ENCODE measurements at places on chromosomes 4 and X.

DNA sequence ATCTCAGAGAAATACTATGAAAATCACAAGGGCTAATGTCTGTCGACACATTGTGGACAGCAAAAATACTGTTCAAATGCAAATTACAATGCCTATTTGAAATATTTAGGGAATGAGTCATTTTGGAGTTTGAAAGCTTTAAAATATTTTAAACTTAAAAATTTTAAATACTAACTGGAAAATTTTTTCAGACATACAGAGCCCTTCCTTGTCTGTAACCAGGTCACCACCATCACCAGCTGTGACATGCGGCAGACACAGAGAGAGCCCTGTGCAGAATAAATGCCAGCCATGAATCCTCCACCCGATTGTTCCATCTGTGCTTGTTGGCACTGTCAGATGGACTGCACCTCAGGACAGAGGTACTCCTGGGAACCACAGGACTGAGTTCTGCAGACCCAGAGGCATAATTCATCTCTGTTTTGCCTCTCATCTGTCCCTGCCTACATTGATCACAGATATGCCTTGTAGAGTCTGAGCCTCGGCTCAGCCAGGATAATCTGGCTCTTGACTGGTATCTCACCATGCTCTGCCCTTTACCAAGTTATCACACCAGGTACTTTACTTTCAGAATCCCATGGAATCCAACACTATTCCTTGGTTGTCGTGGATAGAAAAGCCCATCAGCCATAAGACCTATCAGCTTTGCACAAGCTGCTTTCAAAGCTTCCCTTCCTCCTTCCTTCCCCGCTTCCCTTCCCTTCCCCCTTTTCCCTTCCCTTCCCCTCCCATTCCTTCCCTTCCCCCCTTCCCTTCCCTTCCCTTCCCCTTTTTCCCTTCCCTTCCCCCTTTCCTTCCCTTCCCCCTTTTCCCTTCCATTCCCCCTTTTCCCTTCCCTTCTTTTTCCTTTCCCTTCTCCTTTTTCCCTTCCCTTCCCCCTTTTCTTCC, 67.2 kb downstream of the TBC1D9 start:
- no peak for DNase-seq

DNA sequence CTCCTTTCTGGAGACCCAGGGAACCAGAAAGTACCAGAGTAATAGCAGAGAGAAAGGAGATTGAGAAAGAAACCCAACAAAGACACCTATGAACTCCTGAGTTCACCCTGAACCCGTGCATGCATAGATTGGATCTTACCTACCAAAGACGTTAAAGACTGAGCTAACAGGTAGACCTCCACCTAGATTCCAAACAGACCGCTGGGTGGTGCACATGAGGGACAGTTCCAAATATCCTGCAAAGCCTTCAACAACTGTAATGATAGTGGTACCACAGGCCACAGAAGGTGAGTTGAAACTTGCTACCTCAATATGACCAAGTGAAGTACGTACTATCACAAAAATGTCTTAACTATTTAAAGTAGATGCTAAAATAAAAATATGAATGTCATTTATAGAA, 34.0 kb upstream of the NR0B1 start:
- DNase-seq = no peak

DNA sequence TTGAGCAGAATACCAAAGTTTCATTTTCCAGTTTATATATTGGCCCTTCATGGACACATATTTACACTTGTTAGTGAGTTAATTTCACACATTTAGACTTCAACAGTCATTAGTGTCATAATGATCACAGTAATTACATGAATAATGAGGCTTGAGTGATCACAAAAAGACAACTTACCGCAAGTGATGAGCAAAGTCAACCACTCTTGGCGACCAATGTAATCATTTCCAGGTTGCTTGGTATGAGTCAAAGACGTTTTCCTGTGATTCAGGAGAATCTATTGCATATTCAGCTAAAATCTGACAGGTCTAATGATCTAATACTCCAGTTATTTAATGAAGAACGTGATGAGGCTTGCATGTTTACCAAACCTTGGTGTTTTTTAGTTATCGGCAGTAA, 407.9 kb upstream of the TENM3 start:
- no peak for DNase-seq

DNA sequence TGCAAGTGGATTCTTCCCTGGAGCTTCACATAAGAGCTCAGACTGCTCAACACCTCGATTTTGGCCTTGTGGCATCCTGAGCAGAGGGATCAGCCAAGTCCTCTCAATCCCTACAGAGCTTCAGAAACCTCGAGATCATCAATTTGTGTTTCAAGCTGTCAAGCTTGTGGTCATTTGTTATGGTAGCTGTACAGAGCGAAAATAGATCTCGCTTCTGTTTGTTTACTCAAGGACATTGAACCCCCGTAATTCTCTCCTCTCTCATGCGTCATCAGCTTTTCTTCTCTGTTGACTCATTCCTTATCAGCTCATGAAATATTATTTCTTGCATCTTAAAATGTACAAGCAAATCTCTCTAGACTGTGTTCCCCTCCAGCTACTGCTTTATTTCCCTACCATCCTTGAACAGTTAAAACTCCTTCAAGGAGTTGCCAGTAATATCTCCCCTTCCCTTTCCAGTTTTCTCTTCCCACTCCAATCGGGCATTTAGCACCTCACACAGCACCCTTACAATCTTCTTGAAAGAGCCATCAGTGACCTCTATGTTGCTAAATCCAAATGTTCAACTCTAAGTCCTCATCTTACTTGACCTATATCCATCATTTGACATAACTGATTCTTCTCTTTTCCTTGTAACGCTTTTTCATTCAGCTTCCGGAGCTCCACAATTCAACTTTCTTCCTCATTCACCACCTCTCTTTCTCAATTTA, 106.2 kb upstream of the FAT1 start:
- DNase-seq = no peak

GRCh38 chr4:105474099-105474518, 247 bp upstream of the PPA2 start:
- DNase-seq = peak; percentile 91

DNA sequence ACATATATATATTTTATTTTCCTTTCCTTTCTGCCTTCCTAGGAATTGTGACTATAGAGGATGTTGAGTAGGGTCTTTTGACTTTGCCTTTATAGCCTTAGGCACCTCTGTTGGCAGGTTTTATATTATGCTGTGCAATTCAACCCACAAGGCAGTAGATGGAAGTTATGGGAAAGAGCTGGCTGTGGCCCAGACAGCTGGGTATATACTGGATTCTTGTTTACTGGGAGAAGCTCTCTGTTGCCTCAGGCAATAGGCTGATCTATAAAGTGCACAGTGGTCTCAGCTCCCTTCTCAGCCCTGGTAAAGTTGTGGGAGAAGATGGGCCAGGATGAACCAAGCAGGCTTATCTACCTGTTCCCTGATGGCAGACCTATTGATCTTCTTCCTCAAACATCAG, 342.0 kb downstream of the GBA3 start:
- DNase-seq = no peak

GRCh38 chr4:140071806-140072205, 82.2 kb downstream of the MAML3 start:
- DNase-seq = no peak

DNA sequence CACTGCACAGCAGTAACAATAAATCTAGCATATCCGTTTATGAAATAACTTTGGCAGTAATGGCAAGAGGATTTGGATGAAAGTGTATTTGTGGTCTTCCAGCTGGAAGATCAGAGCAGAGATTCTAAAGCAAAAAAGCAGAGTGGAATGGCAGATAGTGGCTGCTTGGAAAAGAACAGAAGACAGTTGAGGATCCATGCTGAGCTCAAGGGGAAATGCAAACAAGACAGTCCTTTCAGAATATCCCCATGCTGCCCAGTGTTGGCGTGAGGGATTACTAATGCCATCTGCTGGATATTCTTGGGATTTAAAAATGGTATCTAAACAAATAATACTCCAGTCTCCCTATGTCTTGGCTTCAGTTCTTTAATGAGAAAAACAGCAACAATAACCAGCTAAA, 629.1 kb upstream of the ATOH1 start:
- DNase-seq = no peak

DNA sequence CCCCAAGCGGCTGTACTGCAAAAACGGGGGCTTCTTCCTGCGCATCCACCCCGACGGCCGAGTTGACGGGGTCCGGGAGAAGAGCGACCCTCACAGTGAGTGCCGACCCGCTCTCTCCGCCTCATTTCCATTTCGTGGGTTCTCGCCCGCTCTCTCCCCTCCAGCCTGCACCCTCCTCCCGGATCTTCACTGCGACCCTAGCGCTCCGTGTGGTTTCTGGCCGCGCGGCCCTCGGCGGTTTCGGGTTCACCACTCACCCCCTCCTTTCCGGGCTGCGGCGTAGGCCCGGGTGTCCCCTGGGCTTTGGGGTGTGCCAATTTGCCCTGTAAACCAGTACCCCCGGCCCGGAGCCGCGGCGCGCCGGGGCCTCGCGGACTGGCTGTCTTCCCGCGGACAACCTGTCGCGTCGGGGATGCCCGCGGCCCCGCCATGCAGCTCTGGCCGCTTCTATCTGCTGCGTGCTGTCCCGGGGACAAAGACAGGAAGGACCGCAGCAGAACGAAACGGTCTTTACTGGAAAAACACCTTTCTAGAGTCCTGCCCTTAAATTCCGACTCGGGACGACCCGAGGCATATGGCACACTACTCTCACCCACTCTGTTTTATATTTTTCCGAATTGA, 737 bp downstream of the FGF2 start:
- DNase-seq = peak; percentile 65

DNA sequence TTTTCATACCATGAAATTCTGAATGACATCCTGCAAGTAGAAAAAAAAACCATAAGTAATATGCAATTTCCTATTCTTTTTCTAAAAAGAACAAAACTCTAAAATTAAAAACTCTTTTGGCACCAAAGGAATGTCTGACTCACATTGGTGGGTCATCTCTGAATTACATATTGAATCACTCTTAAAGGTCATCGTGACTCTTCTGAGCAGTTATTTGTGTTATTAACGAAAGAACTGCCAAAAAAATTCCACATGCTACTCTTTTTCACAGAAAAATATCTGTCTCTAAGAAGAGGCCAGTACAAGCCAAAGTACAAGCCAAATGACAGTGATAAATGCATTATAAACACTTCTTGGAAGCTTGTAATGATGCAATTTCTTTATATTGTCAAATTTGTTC, 282.2 kb downstream of the GUCY2F start:
- DNase-seq = no peak

- DNase-seq = no peak
Observed at GRCh38 chr4:18075823-18076433, 54.4 kb upstream of the LCORL start.

DNA sequence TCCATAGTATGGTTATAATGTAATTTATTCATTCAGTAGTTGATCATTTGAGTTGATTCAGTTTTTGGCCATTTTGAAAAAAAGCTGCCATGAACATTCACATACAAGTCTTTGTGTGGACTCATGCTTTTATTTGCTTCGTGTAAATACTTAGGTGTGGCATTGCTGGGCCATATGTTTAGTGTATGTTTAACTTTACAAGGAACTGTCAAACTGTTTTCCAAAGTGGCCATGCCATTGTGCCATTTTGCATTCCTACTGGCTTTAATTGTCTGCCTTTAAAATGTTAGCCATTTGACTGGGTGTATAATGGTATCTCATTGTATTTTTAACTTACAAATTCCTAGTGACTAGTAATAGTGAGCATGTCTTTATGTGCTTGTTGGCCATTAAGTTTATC, 8.8 kb downstream of the MTM1 start:
- no peak for DNase-seq

DNA sequence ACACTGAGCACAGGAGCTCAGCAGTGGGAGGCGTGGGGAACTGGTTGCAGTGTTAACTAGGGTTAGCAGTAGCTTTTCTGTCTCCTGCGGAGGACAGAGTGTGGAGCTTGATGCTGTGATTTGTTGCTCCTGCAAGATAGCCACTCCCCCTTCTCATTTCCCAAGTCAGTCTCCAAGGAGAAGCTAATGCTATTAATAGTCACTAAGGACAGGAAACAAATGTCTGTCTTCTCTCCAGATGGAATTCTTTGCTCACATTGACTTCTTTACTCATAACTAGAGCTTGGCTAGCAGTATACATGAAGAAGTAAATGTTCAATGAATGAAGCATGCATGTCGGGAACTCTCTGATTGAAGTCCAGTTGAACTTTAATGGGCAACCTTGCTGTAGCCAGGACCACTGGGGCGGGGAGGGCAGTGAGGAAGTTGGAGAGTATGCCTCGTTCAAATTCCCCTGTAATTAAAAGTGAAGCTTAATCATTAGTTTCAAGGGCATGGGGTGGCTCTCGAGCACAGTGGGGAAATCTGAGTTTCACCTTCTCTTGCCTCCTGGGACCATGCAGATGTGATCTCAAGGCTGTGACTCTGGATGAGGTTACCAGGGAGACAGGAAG, 156.6 kb upstream of the SCML1 start:
- no peak for DNase-seq

DNA sequence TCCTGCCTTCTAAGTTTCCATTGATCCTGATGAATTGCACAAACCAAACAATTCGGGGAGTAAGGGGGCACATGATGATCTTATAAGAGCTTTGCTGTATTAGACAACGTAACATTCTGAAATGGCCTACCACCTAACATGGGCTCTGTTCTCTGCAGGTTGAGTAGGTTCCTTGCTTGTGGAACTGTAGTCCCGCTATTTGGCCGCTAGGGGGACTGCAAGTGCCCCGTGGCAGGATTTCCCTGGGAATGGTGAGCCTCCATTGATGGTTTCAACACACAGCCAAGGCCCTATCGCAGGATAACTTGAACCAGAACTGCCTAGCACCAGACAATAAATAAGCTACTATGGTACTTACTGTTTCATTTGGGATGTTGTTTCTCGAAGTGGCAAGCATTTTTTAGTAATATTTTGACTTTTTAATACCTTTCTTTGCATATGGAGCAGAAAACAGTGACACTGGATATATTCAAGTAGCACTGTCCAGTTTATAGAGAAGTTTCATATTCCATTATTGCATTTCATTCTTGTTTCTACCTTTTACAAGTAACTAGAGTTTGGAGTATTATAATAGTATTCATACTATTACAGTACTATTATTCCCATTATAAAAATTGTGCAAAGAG, 11.9 kb downstream of the AR start:
- DNase-seq = no peak

GRCh38 chrX:40663880-40664630, 16.7 kb upstream of the CXorf38 start:
- no peak for DNase-seq

GRCh38 chr4:70704931-70705182, 16.5 kb downstream of the UTP3 start:
- no peak for DNase-seq

DNA sequence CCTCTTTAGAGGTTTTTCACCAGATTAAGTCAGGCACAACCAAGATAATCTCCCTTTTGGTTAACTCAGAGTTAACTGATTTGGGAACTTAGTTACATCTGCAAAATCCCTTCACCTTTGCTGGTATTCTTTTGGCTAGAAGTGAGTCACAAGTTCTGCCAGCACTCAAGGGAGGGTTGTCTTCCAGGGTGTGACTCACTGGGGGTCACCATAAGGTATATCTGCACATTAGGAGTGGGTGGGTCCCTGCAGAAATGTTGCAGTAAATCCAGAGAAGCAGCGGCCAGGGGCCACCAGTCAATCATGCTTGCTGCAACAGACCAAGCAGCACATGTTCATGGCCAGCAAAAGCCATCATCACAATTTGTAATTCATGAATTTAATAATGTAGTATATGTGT, 59.8 kb upstream of the MAML3 start:
- no peak for DNase-seq

Data from aorta (tissue), 5 donors.